ENCODE measurements at places on chromosomes 13 and 19.

DNA sequence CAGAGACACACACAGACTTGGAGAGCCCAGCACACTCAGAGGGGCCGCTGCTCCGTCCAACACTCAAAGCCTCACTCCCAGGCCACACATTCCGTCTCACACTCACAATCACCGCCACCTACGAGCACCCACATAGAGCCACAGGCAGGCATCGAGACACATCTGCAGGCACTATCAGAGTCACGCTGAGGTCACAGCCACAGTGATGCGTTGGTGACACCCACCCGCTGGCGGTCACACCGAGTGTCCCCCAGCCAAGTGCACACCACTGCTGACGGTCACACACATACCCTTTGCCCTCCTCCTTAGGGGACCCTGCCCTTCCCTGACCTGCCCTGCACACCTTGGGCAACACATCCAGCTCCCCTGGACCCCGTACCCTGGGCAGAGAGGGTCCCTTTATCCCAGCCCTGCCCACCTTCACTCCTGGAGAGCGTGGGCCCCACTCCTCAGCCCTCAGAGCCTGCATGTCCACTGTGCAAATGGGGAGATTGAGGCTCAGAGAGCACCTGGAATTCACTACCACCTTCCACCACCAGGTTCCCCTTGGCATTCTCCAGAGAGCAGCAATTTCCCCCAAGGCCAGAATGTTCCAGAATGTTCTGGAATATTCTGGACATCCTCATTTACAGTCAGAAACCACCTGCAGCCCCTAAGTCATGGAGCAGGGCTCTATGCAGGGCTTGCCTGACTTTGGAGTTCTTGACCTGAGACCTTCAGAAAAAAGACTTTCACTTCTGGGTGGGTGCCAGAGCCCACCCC lies 5.4 kb downstream of the FUT5 start:
- no peak for DNase-seq

DNA sequence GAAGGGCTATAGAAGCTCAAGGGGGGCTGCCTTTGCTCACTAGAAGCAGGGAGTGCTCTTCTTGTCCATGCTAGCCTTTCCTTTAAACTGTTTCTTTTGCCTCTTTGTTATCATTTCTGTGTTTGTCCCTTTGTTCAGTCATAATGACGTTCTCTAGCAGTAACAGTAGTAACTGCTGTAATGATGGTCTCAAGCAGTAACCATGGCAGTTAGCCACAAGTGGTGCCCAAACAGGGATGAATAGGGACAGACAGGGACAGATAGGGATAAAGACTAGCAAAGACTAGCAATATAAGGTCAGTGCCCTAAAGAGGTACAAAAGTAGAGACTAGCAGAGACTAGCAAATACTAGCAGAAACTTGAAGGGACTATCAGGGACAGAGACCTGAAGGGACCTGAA lies 869.0 kb upstream of the PRR20A start:
- DNase-seq: no peak

DNA sequence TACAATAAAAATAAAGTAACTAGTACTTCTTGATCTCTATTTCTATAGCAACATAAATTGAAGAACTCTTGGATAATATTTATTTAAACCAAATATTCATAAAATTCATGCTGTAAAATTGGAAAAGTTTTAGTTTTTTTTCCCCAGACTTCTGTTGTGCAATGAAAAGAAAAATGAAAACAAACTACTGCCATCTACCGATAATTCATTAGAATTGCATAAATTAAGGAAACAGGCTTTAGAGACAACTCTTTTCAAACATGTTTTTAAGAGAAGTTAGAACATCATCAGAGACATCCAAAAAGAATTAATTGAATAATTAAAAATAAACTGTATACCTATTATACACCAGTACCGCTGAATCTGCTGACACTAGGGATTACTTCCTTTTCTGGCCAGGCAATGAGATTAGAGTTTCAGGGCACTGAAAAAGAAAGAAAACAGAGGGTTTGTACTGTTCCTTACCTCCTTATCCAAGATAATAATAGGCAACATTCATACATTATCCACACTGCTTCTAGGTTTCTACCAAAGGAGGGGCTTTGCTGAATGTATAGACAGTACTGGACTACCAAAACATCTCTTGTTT lies 4.9 kb downstream of the CCDC122 start:
- no peak for DNase-seq

DNA sequence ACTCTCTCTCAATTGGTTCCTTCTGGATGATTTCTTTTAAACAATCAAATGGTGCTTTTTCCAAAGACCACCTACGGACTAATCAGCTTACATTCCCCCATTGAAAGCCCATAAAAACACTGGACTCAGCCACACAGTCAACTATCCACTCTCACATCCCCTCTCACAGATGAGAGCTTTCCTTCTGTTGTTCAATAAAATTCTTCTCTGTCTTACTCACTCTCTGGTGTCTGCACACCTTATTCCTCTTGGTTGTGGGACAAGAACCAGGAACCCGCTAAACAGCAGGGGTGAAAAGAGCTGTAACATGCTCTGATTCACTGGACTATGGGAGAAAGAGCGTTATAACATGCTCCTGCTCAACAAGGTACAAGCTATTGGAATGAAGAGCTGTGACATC lies 2896.2 kb downstream of the PCDH9 start:
- DNase-seq: no peak
